Glomerular endothelial cell (primary cell): ENCODE measurements at places on chromosomes 1 and 21. TPM values are rescaled to one million over a fixed set of nuclear protein-coding genes. Genes with fewer than 3 reads are reported as not detected.
A peak's percentile ranks its signal among the peaks of the same experiment; 100 is the strongest.

GRCh38 chr1:93814059-93814794, 64.8 kb downstream of the DNTTIP2 start:
- peak; percentile 88 for DNase-seq

ERICH3 gene
- total RNA-seq, result not detected in 2 replicates

GRCh38 chr1:202234331-202235002, 40.9 kb downstream of the LGR6 start:
- no peak for DNase-seq

PDXK gene
- total RNA-seq, result 49.4 and 59.5 TPM in 2 replicates

SH3D21 gene
- 2.4 and 4.0 TPM in 2 replicates for total RNA-seq
